GM12891 (cell line): ENCODE measurements at places on chromosomes 6 and 20.

DNA sequence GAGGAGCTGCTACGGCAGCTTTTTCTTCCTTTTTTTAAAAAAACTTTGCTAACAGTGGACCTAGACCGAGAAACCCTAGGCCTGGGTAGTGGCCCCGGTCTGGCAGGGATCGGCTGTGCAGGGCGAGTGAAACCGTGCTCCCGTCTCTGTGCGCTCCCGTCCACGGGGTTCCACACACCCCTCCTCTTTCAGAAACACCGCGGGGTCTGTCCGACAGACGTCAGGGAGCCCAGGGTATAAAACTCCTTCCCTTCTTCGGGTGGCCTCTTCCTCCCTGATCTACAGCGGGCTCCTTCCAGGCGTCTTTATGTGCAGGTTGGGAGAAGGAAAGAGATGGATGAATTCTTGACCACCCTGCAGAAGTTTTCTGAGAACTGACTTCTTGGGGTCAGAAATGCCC lies 27.1 kb upstream of the SMOC2 start:
- no peak for DNase-seq

DNA sequence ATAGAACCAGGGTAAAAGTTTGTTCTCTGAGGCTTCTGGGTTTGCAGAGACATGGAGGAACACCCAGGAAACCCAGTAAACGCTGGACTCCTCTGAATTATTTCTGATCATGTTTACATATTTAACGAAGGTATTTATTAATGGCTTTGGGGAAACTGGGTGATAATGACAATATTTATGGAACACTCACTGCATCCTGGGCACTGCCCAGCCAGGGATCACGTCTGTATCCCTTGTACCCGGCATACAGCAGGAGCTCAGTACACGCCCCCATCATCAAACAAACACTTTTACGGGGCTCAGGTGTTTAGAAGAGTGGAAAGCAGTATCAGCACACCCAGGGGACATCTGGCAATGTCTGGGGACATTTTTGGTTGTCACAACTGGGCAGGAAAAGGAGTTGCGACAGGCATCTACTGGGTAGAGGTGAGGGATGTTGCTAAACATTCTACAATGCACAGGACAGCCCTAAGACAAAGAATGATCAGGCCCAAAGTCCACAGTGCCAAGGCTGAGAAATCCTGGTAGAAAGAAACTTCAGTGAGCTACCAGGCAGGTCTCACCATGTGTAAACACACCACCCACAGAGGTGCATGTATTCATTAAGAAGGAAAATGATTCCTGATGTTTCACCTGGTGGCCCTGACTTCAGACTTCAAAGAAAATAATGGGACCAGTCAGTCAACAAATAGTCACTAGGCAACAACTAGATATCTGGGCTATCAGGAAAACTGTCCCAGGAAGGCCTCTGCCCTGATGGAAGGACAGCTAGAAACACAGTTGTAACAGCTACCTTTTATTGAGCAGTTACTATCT lies 35.3 kb downstream of the ZMYND8 start:
- no peak for DNase-seq

DNA sequence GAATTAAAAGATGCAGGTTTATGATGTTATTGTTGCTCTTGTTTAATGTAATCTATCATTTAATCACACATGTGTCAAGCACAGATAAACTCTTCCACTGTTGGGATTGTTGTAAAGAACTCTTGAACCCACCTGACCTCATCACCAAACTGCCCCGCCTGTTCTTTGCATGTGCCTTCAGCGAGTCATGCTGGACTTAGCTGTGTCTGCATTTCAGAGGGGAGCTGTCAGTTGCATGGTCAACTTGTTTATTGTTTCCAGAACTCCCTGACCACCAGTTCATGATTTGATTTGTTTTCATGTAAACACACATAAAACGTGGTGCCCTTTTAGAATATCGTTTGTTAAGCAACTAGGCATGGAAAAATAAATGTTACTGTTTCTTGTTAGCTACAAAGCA lies 93.6 kb downstream of the KHDC1L start:
- DNase-seq = no peak

DNA sequence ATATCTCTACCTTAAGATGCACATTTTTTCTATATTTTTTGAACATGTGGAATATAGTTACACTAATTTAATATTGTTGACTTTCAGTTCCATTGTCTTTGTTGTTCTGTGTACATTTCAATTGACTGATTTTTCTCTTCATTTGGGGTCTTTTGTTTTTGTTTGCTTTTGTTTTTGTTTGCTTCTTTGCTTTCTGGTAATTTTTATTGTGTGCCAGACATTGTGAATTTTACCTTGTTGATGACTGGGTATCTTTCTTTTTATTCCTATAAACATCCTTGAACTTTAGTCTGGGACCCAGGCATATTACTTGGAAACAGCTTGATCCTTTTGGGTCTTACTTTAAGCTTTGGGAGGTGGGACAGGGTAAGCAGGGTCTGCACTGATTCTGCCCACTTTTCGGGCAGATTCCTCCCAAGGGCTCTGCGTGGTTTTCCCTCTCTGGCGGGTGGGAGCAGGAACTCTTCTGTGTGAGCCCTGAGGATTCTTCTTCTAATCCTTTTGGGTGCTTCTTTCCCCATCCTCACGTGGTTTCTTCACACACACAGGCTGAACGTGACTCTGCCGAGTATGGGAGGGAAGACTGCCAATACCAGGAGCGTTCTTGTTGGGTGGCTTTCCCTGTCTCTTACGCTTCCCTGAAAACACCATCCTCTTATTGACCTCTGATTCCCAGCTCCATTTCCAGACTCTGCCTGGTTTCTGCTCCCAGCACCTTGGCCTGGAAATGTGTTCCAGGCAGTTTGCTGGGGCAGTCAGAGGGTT lies 200.5 kb downstream of the ARID1B start:
- DNase-seq = no peak

GRCh38 chr20:58003525-58003924 lies 224.9 kb downstream of the ANKRD60 start:
- no peak for DNase-seq

GRCh38 chr6:25267662-25268061 lies 11.5 kb upstream of the CARMIL1 start:
- DNase-seq = no peak

DNA sequence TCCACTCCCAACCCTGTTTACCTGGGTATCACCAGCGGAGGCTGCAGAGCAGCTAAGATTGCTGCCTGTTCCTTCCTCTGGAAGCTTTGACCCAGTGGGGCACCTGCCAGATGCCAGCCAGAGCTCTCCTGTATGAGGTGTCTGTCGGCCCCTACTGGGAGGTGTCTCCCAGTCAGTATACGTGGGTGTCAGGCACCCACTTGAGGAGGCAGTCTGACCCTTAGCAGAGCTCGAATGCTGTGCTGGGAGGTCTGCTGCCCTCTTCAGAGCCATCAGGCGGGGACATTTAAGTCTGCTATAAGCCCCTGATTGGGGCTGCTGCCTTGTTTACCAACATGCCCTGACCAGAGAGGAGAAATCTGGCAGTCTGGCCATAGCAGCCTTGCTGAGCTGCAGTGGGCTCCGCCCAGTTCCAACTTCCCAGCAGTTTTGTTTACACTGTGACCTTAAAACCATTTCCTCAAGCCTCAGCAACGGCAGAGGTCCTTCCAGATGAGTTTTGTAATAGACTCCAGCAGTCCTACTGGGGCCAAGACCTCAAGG lies 2.8 kb downstream of the RAET1E start:
- no peak for DNase-seq

DNA sequence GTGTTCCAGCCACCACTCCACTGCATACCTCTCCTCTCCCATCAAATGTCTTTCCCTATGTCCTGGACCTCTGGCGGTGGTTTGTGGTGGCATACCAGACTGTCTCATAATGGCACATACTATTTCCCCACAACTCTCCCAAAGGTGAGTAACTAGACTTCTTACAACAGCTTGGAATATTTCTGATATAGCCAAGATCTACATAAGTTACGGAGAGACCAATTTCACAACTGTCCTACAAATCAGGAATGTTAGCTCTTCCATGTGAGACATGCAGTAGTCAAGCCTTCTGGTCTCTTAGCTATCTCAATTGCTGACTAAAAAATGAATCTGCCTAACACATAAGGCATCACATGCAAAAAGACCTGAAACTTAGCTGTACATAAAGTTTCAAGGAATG lies 588.9 kb downstream of the RNF144B start:
- no peak for DNase-seq

DNA sequence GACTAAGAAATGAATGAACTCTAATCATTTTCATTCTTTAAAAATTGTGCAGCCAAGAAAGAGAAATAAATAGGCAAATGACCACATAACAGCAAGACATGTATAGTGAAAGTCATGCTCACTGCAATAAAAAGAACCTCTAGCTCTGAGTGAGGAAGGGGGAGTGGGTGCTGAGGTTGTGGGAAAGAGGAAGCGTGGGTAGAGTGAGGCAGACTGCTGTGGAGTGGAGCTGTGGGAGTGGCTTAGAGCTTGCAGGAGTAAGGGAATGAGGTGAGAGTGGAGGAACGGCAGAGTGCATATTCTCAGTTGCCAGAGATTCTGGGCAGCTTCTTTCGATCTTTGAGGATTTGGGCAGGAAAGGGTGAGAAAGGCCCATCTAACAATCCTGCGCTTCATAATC lies 10.4 kb downstream of the DEFB129 start:
- DNase-seq = no peak

- no peak for DNase-seq
These were observed 104.4 kb upstream of the ADGRF4 start for GRCh38 chr6:47593979-47594378.

DNA sequence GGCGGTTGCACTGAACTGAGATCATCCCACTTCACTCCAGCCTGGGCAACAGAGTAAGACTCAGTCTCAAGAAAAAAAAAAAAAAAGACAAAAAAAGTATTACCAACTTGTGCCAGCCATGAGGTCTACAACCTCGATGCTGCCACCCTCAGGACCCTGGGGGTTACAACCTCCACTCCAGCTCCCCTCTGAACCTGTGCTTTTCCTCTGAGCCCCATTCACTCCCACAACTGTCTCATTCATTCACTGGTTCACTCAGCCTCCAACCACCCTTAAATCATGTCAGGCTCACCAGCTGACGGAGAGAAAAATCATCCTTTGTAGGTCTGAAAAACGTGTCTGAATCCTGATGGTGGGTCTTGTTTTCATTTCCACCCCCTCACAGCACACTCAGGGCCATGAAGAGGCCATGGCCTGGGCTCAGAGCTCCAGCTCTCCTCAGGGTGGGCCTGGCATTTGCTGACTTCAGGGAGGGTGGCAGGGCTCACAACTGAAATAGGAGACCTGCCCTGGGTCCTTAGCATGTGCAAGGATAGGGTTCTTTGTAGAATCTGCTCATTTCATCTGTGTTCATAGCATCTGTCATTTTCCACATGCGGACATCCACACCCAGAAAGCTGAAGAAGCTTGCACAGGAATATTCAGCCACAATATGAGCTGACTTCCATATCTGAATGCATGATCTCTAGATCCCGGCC lies 1.9 kb upstream of the ULBP1 start:
- no peak for DNase-seq

- no peak for DNase-seq
These were observed 7.6 kb downstream of the PRND start for GRCh38 chr20:4729265-4729664.

DNA sequence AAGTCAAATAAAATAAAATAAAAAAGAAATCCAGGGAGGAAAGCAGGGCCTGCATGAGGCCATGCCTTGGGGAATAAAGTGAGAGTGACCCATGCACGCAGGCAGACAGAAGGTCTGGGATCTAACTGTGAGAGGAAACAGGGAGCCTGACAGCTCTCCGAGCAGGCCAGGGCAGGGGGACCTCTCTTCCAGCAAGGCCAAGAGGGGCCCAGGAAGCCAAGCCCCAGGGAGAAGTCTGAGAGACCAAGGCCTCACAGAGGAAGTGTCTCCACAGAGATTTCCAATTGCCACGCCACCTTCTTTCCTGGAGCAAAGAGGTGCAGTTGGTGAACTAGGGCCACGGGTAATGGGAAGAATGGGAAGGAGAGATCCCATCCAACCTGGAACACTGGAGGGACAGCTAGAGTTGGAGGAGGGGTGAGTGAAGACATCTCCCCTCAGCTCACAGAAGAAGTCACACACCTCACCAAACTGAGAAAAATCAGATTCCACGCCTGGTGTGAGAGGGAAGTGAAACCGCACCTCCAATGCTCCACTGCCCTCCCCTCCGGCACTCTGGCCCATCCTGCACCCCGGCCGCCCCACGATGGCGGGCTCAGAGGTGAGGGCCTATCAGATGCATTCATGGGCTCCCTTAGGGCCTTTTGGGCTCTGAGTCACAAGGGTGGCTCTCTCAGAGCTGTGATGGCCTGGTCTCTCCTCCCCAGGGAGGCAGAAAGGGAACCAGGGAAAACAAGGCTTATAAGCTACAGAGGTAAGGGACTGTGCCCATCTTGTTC lies 25.1 kb upstream of the TAF8 start:
- DNase-seq = peak; percentile 61

DNA sequence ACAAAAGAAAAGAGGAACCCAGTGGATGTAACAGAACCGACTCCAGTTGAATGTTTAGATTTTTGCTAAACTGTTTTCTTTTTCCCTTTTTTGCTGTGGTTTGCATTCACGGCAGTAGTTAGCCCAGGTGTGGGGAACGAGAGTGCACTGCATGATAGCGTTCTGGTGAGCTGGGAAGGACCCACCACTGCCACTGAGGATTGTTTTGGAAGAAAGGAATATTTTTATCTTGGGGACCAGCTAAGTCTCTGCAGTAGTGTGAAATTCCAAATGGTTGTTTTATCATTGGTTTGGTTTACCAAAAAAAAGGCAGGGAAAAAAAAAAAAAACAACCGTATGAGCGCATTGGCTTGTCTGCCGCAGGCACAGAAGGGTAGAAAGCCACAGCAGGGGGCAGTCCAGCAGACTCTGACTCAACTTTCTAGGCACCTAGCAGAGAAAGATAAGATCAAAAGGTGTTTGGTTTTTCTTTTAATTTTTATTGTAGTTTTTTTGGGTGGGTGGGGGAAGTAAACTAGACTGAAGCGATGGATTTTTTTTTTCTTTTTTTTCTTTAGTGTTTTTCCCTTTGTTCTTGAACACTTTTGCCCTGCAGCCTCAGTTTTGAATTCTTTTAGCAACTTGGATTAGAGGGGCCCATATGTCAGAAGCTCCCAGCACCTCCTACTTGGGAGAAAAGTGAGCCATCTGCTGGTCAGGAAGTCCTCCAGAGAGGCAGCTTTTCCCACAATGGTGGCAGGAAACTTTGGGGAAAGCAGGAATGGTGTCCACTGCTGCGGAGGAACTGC lies 13.5 kb upstream of the RAB5IF start:
- DNase-seq = no peak

GRCh38 chr20:58749979-58750378 lies 57.4 kb downstream of the NPEPL1 start:
- no peak for DNase-seq

- DNase-seq = no peak
These were observed 16.8 kb downstream of the MRAP2 start for GRCh38 chr6:84050408-84050807.

- DNase-seq = no peak
These were observed 13.8 kb downstream of the MMP24 start for GRCh38 chr20:35240083-35240810.

DNA sequence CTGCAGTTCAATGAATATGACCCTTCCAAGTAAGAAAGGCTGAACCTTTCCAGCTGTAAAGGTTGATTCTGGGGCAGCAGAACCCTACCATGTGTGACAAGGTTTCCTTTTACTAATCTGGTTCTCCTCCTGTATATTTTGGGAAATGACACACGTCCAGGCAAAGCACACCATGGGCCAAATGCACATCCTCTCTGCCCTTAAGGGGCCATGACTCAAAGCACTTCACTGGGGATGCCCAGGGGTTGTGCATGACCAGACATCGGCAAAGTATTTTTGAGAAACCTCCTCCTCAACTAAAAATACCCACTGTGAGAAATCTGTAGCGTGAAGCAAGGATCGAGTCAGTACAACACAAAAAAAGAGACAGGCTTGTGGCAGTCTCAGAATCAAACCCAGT lies 174.7 kb downstream of the BACH2 start:
- no peak for DNase-seq

GRCh38 chr6:119110601-119111548 lies 32.4 kb upstream of the FAM184A start:
- DNase-seq = no peak
